A549 treated with RU486 at 1 μM for 4 hours (cell line): ENCODE measurements at places on chromosomes 11 and 22. TPM values are rescaled to one million over a fixed set of nuclear protein-coding genes. Genes with fewer than 3 reads are reported as not detected.

The ACR gene
- total RNA-seq = 0.25 TPM in 1 of 5 replicates, not detected in the others

The REXO2 gene
- 84.1 to 113 TPM (median 102 TPM) in 5 replicates for total RNA-seq

The DEPDC7 gene
- 4.0 to 8.6 TPM (median 7.2 TPM) in 5 replicates for total RNA-seq

The TRIM49 gene
- not detected in 5 replicates for total RNA-seq

The OR52H1 gene
- total RNA-seq = not detected in 5 replicates

The CCDC15 gene
- total RNA-seq = 0.39 to 0.71 TPM (median 0.55 TPM) in 5 replicates

The CDHR5 gene
- 0.05 to 0.14 TPM in 2 of 5 replicates, not detected in the others for total RNA-seq

The CDC42EP2 gene
- total RNA-seq = 12.9 to 17.9 TPM (median 15.8 TPM) in 5 replicates

The MMP10 gene
- 1.1 to 2.3 TPM (median 1.5 TPM) in 5 replicates for total RNA-seq

The SLC36A4 gene
- total RNA-seq = 8.5 to 19.2 TPM (median 18.8 TPM) in 5 replicates

The DGCR6 gene
- total RNA-seq = 1.0 to 1.8 TPM (median 1.2 TPM) in 5 replicates

The INS gene
- total RNA-seq = not detected in 5 replicates

The KRTAP5-8 gene
- not detected in 5 replicates for total RNA-seq

The LMO1 gene
- total RNA-seq = 1.8 to 3.4 TPM (median 3.3 TPM) in 5 replicates

The RAPSN gene
- total RNA-seq = 0.07 TPM in 1 of 5 replicates, not detected in the others

The OR10S1 gene
- not detected in 5 replicates for total RNA-seq

The MPEG1 gene
- not detected in 5 replicates for total RNA-seq

The TRIM6 gene
- total RNA-seq = 8.9 to 13.1 TPM (median 12.4 TPM) in 5 replicates
